Lung microvascular endothelial cell (primary cell): ENCODE measurements at places on chromosomes 1 and 21. TPM values are rescaled to one million over a fixed set of nuclear protein-coding genes. Genes with fewer than 3 reads are reported as not detected.

DNA sequence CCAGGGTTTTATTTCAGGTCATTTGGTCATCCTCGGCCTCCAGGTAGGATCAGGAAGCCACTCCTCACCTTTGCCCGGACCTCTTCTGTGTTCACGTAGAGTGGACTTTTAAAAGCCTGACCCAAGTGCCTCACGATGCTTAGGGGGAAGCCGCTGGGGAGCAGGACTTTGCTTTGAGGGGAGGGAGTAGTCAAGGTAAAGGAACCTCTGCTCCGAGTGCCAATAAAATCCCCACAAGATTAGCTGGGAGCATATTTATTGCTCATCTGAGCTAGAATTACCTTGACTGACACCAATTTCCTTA is 603 bp upstream of the DHRS3 start:
- no peak for DNase-seq

DNA sequence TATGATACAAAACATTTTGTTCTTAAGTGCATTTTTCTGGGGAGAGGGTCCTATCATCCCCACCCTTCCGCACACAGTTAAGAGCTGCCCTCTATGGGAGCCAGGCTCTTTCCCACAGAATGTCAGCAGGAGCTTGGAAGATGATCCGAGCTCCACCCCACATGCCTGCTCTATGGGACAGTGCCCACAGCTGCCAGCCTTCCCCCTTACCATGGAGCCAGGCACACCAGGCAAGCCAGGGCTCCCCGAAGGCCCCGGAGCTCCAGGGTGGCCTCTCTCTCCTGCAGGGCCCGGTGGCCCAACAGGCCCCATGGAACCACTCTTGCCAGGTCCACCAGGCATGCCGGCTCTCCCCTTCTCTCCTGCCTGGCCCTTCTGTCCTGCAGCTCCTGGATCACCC is 10.4 kb upstream of the PEF1 start:
- no peak for DNase-seq

The PTTG1IP gene
- 291 and 379 TPM in 2 replicates for total RNA-seq

The CLDN14 gene
- total RNA-seq: 0.22 TPM in 1 of 2 replicates, not detected in the other

DNA sequence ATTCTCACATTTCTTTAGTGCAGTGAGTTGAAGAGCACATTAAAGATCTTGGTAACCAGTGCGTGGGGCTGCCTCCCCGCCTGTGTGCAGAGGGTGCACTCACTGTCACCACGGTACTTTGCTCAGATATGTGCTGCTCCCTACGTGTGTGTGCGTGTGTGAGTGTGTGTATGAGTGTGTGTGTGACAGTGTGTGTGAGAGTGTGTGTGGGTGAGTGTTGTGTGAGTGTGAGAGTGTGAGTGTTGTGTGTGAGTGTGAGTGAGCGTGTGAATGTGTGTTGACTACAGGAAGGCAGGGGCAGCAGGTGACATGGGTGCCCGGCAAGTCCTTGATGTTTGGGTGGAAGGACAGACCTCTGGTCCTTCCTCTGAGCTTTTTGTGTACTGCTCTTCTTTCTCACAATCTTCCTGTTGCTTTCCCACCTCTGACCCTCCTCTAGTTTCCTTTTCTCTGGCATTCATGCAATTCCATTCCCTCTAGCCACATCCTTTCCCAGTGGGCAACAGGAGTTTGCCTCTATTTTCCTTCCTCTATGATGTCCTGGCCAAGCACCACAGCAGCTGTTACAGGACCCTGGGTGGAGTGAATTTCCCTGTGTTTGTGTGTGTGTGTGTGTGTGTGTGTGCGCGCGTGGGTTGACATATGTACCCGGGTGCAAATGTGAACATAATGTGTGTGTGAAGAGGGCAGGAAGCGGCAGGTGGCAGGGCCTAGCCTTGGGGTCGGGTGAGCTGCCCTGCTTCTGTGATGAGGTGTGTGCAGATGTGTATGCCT is 19.8 kb downstream of the LHX4 start:
- peak; percentile 25 for DNase-seq

DNA sequence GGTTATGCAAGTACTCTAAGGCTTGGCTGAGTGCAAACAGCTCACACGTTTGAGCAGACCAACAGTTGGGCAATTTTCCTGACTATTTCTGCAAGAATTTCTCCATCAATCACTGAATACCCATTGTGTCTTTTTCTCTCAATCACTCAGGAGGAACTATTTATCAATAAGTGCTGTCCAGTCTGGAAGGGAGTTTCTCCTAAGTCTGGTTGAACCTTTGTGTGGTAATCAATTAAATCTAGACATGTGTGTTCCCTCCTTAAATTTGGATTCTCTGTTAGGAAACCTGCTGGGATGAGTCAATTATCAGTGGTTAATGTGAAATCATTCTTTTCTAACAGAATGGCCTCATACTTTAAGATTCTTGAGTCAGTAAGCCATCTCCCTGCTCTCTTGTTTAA is 6.8 kb upstream of the AADACL3 start:
- DNase-seq: no peak

GRCh38 chr1:92980732-92981647 is 19.7 kb upstream of the DIPK1A start:
- DNase-seq: no peak

- DNase-seq: no peak
These were observed 9.9 kb upstream of the SPRR4 start for GRCh38 chr1:152960452-152961044.

The CBS gene
- total RNA-seq: 2.4 and 30.4 TPM in 2 replicates

The BATF3 gene
- total RNA-seq: 0.44 and 2.0 TPM in 2 replicates

- no peak for DNase-seq
These were observed 85.7 kb upstream of the NGF start for GRCh38 chr1:115423776-115424175.

The SUSD4 gene
- 0.20 and 0.44 TPM in 2 replicates for total RNA-seq

The TIAM1 gene
- total RNA-seq: under 0.01 and 0.22 TPM in 2 replicates

DNA sequence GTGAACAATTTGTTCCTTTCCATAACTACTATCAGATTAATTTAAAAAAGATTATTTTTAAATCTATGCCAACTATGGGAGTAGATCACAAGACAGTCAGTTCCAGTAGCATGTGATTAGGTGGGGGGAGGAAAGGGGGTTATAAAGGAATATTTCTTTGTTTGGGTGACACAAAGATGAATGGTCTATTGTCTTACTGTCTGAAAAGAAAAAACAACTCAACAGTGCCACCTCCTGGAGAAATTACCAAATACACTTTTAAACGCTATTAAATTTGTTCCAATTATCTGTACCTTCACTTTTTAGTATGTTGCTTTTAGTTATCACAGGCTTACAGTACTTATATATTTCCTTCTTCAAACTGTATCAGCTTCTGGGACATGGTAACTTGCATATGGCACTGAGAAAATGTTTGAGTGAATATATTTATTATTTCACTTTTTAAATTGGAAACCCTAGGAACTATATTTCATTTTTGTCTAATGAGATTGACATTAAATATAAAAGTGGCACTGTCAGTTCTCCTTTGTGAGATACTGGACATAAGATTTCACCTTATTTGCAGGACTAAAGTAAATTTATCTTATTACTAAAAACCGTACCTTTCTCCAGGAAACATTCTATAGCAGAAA is 1.7 kb upstream of the SORT1 start:
- peak; percentile 81 for DNase-seq

- no peak for DNase-seq
These were observed 264.4 kb downstream of the NTNG1 start for GRCh38 chr1:107405236-107405635.

GRCh38 chr1:182998482-182998881 is 24.7 kb upstream of the LAMC1 start:
- DNase-seq: no peak

GRCh38 chr21:31287201-31287600 is 56.9 kb downstream of the TIAM1 start:
- no peak for DNase-seq

The ERO1B gene
- 3.2 and 3.3 TPM in 2 replicates for total RNA-seq
